ENCODE measurements at places on chromosomes 5 and 9. TPM values are rescaled to one million over a fixed set of nuclear protein-coding genes. Genes with fewer than 3 reads are reported as not detected.
A peak's percentile ranks its signal among the peaks of the same experiment; 100 is the strongest.

The NUTM2G gene
- not detected for total RNA-seq

The MINAR2 gene
- not detected for total RNA-seq

The TXNDC8 gene
- total RNA-seq = not detected

The TERT gene
- 5.0 TPM for total RNA-seq

- peak overlapping the region; percentile 75 for H3K27ac ChIP-seq
- H3K36me3 ChIP-seq = peaks cover 23% of the 10 kb centered on the region
- H3K4me3 ChIP-seq = peak overlapping the region; percentile 75
- H3K27me3 ChIP-seq = no peaks in the 10 kb centered on the region
- DNase-seq = no peak
Observed at GRCh38 chr9:86353655-86354010, 577 bp downstream of the TUT7 start.

DNA sequence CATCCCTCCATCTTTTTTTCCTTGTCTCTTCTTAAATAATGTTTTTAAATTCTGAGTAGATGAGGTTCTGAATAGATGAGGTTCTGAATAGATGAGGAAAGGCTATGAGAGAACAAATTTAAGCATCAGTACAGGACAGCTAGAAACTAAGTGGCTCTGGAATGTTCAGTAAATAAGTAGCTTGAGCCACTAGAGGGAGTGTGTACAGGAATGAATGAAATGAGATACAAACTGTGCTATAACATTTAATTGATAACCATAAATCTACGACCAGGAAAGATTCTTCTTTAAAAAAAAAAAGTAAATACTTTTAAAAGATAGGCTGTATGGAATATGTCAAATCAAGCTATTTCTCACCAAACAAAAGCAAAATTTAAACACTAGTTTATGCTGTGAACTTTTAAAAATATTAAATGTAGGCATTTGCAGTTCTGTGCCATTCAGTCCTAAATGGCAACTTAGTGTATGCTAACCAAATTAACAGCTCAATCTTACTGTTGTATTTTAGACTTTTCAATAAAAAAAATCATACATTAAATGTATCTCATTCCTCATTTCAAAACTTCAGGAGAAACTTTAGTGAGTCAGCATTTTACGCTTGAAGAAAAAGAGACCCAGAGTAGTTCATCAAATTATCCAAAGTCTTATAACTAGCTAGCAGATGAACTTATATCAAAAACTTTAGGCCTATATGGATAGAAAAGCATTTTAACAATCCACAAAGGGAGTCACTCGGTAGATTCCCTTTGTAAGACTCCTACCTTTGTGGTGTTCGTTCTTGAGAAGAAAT lies 70.4 kb upstream of the SNX2 start:
- H3K4me1 ChIP-seq = peaks cover 3% of the 10 kb centered on the region
- no peaks in the 10 kb centered on the region for H3K27me3 ChIP-seq
- no peak overlapping the region for H3K4me3 ChIP-seq

DNA sequence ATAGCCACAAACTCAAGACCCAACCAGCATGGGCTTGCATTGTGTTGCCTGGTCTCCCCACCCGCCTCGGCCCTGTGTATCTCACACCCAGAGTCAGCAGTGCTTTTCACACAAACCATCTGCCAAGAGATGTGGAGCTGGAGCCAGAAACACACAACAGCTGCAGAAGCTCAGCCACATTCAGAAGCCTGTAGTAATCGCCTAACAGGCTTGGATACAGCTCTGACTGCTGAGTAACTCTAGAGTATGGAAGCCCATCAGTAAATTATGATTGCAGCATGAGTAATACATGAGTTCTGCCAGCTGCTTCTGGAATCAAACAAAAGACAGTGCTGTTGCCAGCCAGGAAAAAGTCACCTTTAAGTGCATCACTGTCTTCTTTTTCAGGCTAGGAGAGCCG lies 16.0 kb downstream of the TEK start:
- H3K4me1 ChIP-seq = peaks cover 16% of the 10 kb centered on the region
- H3K4me3 ChIP-seq = no peak overlapping the region
- no peaks in the 10 kb centered on the region for H3K36me3 ChIP-seq
- H3K27me3 ChIP-seq = no peaks in the 10 kb centered on the region

DNA sequence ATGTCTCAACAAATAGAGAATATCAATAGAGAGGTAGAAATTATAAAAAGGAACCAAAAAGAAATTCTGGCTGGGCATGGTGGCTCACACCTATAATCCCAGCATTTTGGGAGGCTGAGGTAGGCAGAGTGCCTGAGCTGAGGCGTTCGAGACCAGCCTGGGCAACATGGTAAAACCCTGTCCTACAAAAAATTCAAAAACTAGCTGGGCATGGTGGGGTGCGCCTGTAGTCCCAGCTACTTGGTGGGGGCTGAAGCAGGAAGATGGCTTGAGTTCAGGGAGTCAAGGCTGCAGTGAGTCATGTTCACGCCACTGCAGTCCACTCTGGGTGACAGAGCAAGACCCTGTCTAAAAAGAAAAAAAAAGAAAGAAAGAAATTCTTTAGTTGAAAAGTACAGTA lies 24.9 kb downstream of the IPPK start:
- DNase-seq = no peak
- H3K27ac ChIP-seq = no peak overlapping the region
- no peaks in the 10 kb centered on the region for H3K27me3 ChIP-seq
- peaks cover 81% of the 10 kb centered on the region for H3K36me3 ChIP-seq
- no peak overlapping the region for H3K4me3 ChIP-seq

- no peak for DNase-seq
- H3K4me3 ChIP-seq = no peak overlapping the region
- peaks cover 45% of the 10 kb centered on the region for H3K4me1 ChIP-seq
- no peak overlapping the region for H3K27ac ChIP-seq
- 0 out of 2 replicates have a peak, but pooled peaks cover 3% of the 10 kb centered on the region for H3K36me3 ChIP-seq
Observed at GRCh38 chr5:167939686-167940085, 351.8 kb upstream of the WWC1 start.

DNA sequence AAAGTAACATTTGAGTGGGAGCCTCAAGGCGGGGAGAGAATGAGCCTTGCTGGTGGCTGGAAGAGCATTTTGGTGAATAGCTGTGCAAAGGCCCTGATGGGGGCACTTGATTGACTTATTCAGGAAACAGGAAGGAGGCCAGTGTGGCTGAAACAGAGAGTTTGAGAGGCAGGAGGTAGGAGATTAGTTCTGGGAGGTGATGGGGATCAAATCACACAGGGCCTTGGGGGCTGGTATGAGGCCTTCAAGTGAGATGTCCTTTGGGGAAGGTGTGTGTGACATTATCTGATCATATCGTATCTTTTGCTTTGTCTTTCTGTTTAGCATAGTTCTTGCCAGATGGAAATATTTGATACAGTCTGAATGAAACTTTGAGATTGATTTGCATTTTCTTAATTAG lies 172.3 kb downstream of the TENT4A start:
- DNase-seq = no peak
- no peak overlapping the region for H3K4me3 ChIP-seq
- H3K27me3 ChIP-seq = no peaks in the 10 kb centered on the region
- H3K36me3 ChIP-seq = no peaks in the 10 kb centered on the region
- H3K27ac ChIP-seq = no peak overlapping the region

DNA sequence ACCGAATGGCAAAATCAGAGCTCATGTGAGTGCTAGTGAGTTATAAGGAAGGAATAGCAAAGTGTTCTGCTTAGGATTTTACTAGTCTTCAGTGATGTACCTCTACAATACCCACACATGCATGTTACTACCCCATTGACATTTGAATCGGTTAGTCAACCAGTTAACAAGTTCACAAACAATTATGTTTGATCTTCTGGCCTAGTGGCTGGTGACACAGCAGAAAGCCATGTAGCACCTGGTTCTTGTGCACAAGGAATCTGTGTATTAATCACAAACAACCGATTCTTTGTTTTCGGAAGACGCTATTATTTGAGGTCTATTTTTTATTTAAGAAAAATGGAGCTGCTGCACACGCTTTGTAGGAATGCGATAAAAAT lies 41.9 kb downstream of the NTRK2 start:
- H3K4me3 ChIP-seq = no peak overlapping the region
- no peaks in the 10 kb centered on the region for H3K36me3 ChIP-seq
- DNase-seq = no peak
- H3K27ac ChIP-seq = no peak overlapping the region
- peaks cover 31% of the 10 kb centered on the region for H3K4me1 ChIP-seq

DNA sequence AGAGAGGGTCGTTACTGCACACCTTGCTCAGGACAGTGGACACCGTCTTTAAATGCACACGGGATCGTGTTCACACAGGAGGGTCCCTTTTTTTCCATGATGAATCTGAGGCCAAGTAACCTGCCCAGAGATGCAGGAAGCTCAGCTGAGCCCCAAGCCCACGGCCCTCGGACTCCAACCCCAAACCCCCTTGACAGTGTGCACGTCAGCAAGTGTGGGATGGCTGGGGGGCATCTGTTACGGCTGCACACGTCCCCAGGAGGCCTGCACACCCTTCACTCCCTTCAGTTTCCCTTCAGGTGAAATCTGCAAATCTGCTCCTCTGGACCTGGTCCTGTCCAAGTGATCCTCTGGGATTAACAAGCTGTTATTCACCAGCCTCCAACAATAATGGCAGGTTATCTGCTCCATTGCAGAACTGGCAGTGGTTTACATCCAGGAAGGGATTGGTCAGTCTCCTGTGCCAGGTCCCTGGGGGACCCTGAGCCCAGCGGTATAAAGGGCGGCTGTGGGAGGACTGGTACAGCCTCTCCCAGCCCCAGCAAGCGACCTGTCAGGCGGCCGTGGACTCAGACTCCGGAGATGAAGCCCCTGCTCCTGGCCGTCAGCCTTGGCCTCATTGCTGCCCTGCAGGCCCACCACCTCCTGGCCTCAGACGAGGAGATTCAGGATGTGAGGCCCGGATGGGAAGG lies at the start of gene LCN1:
LCN1 (plus strand) TSS at position 525 of the 692 bp plus-strand sequence; CDS start at position 583, 58 bp downstream.
- no peaks in the 10 kb centered on the region for H3K4me1 ChIP-seq
- H3K36me3 ChIP-seq = no peaks in the 10 kb centered on the region
- H3K4me3 ChIP-seq = no peak within 1 kb of the TSS
- no peak for DNase-seq
- 0 out of 2 replicates have a peak, but pooled peaks cover 2% of the 10 kb centered on the region for H3K27me3 ChIP-seq

- no peaks in the 10 kb centered on the region for H3K4me1 ChIP-seq
- no peak overlapping the region for H3K4me3 ChIP-seq
- no peak overlapping the region for H3K27ac ChIP-seq
- no peak for DNase-seq
- no peaks in the 10 kb centered on the region for H3K36me3 ChIP-seq
Observed at GRCh38 chr5:64144425-64145215, 21.0 kb upstream of the RNF180 start.

- H3K27ac ChIP-seq = no peak overlapping the region
- peaks cover 10% of the 10 kb centered on the region for H3K4me1 ChIP-seq
- no peaks in the 10 kb centered on the region for H3K27me3 ChIP-seq
- no peak overlapping the region for H3K4me3 ChIP-seq
- no peaks in the 10 kb centered on the region for H3K36me3 ChIP-seq
- DNase-seq = no peak
Observed at GRCh38 chr5:143132739-143133138, 270.7 kb downstream of the NR3C1 start.

DNA sequence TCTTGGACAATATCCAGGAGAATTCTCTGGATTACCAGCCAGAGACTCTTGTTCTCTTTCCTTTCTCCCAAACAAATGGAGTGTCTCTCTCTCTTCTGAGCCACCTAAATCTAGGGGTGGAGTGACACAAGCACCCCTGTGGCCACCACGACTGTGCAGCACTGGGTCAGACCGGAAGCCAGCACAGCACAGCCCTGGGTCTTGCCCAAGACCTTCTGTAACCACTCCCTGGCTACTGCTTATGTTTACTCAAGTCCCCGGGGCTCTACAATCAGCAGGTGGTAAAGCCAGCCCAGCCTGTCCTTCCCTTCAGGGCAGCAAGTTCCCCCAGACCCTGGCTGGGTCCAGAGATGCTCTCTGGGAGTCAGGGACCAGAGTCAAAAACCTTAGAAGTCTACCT lies 110.0 kb upstream of the TUT7 start:
- no peaks in the 10 kb centered on the region for H3K4me1 ChIP-seq
- no peaks in the 10 kb centered on the region for H3K36me3 ChIP-seq
- no peak overlapping the region for H3K27ac ChIP-seq

DNA sequence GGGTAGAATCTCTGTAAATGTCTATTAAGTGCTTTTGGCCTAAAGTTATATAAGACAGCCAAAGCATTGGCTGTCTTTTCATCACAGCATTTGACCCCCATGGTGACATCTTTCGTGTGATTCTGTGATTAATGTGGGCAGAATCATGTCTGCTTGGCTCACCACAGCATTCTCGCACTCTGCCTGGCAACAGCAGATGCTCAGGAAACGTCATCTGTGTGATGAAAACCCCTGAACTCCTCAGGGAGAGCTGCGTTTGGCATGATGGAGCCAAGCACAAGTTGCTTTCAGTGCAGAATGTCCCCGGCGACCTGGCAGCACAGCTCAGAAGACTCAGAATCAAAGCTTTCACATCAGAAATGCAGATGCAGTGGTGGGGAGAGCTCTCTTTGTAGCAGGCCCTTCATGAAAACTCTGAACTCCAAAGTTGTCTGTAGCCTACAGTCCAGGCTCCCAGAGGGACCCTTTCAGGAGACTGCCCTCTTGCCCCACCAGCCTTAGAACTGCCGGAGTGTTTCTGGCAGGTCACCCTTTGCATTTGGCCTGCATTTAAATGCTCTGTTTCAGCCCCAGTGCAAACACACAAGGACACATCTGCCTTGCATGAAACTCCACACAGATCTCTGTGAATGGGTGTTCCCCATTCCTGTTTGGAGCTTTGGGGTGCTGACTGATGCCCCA lies 155.6 kb upstream of the PANK3 start:
- 0 out of 2 replicates have a peak, but pooled peaks cover 5% of the 10 kb centered on the region for H3K36me3 ChIP-seq
- H3K4me1 ChIP-seq = peaks cover 9% of the 10 kb centered on the region
- DNase-seq = no peak
- H3K27ac ChIP-seq = no peak overlapping the region
- H3K4me3 ChIP-seq = no peak overlapping the region
- H3K27me3 ChIP-seq = no peaks in the 10 kb centered on the region

GRCh38 chr9:83007521-83008300 lies 55.2 kb downstream of the RASEF start:
- peaks cover 9% of the 10 kb centered on the region for H3K4me1 ChIP-seq
- no peaks in the 10 kb centered on the region for H3K27me3 ChIP-seq
- H3K27ac ChIP-seq = no peak overlapping the region
- H3K4me3 ChIP-seq = no peak overlapping the region

- H3K27ac ChIP-seq = no peak overlapping the region
- H3K4me3 ChIP-seq = no peak overlapping the region
- peak; percentile 46 for DNase-seq
- peaks cover 4% of the 10 kb centered on the region for H3K4me1 ChIP-seq
- H3K27me3 ChIP-seq = no peaks in the 10 kb centered on the region
Observed at GRCh38 chr9:88835038-88835466, 156.2 kb upstream of the S1PR3 start.

DNA sequence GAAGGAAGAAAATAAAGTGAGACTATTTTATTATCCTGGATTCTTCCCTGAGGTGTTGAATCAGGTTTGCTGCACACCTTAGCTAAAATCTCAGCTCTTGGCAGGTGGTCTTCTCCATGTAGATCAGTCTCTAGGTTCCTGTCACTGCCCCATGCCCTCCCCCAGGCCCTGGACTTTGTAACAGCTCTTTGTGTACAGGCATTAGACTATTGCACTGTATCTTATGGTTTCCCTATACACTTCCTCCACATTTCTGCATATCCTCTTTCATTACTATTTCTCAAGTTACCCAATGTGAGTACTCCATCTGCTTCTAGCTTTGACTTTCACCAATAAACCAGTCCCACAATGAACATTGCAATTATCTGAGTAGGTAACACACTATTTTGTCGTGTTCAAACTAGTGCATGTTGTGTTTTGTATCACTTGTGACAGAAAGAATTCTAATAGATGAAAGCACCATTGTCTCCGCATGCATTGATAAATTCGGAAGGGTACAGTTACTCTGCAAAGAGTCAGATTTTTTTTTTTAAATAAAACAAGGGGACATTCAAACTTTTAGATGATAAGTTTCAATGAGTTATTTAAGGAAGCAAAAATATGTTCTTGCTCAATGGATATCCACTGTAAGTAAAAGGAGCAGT lies 1348.7 kb upstream of the C9orf72 start:
- DNase-seq = no peak
- H3K36me3 ChIP-seq = no peaks in the 10 kb centered on the region
- H3K4me1 ChIP-seq = no peaks in the 10 kb centered on the region
- no peaks in the 10 kb centered on the region for H3K27me3 ChIP-seq
